ENCODE measurements at places on chromosomes 3 and 15.

DNA sequence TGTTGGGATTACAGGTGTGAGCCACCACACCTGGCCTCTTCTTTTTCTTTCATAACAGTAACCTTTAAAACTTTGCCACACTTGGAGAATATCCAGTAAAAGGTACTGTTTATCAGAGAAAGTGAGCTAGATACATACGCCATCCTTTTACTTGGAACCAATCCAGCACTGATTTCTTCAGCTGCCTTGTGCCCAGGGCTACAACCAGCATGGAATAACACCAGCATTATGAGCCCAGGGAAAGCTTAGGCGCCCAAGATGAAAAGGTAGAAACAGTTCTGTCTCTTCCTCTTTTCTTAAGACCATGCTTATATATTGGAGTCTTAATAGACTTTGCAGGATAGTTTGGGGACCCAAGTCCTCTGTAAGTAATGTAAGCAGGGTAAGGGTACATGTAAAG is 8.4 kb downstream of the SKIC8 start:
- no peak for DNase-seq

GRCh38 chr15:42728972-42729371 is 8.0 kb downstream of the CDAN1 start:
- no peak for DNase-seq

GRCh38 chr3:196179380-196180308 is 31.6 kb downstream of the ZDHHC19 start:
- DNase-seq = peak; percentile 69

DNA sequence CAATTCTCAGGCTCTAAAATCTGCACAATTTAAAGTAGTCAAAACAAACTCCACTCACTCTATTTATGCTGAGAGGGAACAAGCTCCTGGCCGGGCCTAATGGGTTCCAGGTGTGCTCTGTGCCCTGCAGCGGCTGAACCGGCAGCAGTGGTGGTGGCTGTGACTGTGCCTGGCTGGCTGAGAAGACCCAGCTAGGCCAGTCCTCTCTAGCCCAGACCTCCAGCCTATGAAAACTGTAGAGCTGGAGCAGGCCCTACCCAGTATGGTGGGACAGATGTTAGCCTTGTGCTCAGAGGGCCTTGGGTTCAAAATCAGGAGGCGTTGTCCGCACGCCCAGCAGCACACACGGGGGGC is 37.0 kb downstream of the EPHB3 start:
- DNase-seq = no peak

DNA sequence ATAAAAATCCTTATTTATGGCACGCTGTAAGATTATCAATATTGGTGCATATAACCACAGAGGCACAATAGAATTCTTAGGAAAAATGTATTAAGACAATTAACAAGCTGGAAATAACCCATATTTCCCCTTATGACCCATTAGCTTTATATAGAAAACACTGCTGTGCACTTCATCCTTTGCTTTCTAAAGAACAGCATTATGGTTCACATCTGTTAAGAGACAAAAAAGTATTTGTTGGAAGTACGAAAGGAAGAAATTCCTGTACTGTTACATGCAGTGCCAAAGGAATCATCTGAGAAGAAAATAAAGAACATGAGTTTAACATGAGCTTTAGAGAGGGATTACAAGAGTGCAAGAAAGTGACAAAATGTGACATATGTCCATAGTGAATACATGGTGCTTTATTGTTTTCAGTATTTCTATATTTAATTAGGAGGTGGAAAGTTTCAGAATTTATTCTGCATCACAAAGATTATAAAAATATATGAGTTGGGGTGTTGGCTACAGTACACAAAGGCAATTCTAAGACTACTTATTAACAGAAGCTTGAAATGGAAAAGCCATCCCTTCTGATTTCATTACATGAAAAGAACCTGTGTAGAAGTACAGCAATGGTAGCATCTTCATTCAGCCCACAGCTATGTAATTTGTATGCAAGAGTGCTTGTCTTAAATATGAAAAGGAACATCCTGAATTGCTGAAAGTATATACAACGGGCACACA is 6.8 kb downstream of the UBE3A start:
- DNase-seq = no peak

DNA sequence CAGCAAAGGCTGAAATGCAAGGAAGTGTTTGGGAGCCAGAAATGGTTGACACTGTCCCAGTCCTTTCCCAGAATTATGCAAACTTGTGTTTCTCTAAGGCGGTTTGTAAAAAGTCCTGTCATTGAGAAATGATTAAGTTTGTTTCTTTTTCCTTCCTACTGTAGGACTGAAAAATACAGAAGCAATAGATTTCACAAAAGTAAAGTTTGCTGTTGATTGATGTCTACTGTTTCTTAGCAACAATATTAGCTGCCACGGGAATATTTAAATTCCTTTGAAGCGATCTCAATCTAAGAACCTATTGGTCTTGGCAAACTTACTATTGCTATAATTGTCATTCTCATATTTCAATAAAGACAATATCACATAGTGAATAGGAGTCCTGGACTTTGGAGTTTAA is 100.7 kb upstream of the IL12A start:
- DNase-seq = no peak

DNA sequence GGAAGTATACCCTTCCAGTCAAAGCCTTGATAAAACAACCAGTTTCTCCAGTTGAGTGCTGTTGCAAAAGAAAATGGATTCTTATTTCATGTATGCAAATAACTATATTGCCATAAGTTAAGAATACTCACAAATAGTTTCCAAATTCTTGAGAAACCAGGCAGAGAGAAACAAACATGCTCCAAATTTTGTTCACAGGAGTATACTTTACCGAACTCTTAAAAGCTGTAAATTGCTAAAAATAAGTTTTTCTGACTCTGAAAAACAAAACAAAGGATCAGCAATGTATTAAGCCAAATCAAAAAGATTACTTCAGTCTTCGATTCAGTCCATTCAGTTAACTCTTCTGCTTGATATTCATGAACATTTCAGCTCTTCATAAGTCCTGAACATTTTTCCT is 646.5 kb downstream of the MCTP2 start:
- no peak for DNase-seq

DNA sequence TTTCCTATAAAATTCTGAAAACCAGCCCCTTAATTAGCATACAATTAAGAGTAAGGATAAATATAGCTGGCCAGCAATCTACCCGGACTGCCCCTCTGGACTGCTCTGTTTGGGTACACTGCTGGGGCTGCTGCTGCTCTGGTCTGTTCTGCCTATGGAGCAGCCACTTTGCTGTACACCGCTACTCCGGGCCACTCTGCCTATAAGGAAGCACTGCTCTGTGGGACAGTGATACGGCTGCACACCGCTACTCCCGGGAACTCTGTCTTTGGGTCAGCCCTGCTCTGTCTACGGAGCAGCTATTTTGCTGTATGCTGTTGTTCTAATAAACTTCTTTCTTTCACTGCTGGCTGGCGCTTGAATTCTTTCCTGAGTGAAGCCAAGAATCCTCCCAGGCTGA is 316.5 kb upstream of the PLSCR5 start:
- no peak for DNase-seq

- DNase-seq = no peak
These were observed 286.9 kb downstream of the EPHB1 start for GRCh38 chr3:135081856-135082434.

DNA sequence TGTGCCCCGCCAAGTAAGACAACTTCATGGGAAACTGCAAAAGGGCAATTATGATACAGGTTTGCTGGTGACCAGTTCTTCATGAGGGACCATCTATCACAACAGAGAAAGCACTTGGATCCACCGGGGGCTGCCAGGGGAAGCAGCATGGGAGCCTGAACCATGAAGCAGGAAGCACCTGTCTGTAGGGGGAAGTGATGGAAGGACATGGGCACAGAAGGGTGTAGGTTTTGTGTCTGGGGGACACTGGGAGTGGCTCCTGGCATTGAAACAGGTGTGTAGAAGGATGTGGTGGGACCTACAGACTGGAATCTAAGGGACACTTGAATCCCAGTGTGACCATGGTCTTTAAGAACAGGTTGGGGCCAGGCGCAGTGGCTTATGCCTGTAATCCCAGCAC is 22.6 kb downstream of the MKRN2 start:
- DNase-seq = no peak

DNA sequence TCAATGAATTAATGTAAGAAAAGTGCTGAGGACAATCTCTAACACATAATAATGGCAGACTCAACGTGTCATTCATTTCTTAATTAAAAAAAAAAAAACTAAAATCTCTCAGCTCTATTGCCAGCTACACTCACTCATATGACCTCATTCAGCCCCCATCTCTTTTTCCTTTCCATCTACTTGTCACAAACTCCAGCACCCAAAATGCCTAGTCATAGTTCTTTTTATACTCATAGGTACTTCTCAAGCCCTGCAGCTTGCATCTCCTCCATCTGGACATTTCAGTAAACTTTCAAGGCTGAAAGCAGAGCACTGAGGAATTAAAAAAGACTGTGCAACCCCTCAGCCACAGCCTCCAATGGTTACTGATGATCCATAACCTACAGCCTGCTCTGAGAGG is 109.8 kb downstream of the PLCH1 start:
- no peak for DNase-seq

DNA sequence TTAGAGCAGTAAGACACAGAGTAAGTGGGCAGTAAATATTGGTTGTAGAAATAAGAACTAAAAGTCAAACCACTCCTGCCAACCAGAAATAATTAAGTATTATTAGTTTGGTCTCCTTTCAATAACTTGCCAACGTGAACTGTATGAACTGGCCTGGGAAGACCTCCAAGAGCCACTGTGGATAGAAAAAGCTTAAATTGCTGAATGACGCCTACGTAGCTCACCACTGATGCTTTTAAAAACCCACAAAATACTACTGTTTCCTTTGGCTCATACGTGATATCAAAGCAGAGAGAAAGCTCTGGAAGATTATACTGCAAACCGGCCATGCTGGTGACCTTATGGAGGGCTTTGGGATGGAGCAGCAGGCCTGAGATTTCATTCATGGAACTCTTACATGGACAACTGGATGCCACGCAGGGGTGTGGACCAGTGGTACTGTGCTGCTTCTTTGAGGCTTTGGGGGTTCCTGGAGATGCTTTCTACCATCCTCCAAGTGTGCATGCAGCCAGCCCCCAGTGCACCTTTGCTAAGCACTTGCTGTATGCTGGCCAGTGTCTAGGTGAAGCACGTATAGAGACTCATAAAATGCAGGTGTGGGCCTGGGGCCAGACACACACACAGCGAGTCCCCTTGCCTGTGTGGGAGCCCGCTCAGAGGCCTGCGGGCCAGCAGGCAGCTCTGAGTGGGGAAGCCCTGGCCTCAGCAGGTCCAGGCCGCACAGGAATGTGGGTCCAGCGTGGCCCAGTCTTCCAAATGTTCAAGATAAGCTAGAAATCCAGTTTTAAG is 66.8 kb downstream of the ABTB1 start:
- no peak for DNase-seq

DNA sequence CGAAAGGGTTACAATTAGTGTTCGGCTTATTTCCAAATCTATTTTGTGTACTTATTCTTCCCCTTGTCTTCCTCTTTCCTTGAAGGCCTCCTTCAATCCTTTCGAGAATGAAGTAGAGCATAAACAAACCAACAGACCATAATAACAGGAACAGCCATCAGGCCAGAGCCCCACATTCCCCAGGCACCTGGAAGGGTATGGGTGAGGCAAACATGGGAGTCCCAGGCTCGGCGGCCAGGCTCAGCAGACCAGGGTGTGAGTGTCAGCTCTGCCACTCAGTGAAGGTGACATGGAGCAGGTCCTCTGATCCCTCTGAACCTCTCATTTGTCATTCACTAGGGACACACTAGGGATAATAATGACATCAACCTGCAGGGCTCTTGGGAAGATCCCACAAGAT is 13.8 kb downstream of the ALS2CL start:
- DNase-seq = no peak

DNA sequence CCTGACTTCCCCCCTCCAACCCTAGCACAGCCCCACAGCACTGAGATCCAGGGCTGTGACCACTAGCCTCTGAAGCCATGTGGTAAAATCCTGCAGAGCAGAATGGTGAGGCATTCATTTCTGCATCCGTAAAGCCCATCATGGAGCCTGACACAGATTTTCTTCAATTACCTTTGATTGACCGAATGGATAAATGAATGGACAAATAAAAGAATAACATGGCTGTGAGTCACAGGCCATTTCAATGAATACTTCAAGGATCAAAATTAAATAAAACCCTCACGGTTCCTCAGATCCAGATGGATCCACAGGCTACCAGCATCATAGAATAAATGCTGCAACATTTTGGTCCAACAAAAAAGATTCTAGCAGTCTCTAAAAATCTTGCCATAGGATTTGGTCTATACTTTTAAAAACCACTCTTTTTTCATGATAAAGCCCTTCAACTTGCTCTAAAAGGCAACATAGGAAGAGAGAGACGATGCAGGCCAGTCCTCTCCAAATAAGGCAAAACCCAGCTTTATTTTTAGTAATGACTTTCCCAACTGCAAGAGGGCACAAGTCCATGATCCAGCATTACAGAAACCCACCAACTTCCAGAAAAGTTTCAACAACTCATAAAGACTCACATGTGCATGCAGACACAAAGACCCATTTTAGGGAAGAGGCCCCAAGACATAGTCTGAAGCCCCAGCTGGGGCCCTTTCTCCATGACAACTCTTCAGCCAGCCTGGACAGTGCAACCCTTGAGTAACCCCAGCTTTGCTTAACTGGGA is 52.4 kb upstream of the MRPS22 start:
- DNase-seq = no peak

GRCh38 chr3:186653984-186654383 is 11.8 kb upstream of the HRG start:
- DNase-seq = no peak

DNA sequence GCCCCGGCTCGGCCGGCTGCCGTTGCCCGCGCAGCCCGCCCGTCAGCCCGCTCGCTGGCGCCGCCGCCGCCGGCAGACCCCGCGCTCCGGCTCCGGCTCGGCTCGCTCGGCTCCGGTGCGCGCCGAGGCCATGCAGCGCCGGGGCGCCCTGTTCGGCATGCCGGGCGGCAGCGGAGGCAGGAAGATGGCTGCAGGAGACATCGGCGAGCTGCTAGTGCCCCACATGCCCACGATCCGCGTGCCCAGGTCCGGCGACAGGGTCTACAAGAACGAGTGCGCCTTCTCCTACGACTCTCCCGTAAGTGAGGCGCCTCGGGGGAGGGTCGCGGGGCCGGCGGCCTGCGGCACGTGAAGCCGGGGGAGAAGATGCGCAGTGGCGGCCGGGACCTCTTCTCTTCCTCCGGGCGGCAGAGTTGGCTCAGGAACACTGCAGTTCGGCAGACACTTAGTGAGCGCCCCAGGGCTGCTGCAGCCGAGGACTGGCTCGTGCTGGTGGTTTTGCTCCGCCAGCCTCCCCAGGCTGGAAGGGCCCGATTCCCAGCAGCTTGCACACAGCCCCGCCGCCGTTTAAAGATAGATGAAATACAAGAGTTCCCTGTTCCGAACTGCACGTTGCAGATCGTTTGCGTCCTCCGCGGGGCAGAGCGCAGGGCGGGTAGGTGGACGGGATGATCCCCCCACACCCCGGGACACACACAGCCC is 407 bp downstream of the USP13 start:
- peak; percentile 23 for DNase-seq
